T-helper 17 cell (primary cell): ENCODE measurements at places on chromosomes 16 and 17.
A peak's percentile ranks its signal among the peaks of the same experiment; 100 is the strongest.

GRCh38 chr16:66874079-66874775, 6.1 kb upstream of the PDP2 start:
- DNase-seq = no peak

DNA sequence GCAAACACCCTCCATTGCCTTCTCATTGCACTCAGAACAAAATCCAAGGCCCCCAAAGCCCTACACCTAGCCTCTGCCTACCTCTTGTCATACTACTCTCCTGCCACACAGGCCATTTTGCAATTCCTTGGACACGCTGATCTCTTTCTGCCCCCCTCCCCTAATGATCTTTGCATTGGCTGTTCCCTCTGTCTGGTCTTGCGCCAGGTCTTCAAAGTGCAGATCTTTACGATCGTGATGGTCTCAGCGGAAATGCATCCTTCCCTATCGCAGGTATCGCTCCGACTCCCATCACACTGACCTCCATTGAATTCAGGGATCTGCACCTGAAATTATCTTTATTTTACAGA, 777 bp upstream of the MOSMO start:
- DNase-seq = no peak

DNA sequence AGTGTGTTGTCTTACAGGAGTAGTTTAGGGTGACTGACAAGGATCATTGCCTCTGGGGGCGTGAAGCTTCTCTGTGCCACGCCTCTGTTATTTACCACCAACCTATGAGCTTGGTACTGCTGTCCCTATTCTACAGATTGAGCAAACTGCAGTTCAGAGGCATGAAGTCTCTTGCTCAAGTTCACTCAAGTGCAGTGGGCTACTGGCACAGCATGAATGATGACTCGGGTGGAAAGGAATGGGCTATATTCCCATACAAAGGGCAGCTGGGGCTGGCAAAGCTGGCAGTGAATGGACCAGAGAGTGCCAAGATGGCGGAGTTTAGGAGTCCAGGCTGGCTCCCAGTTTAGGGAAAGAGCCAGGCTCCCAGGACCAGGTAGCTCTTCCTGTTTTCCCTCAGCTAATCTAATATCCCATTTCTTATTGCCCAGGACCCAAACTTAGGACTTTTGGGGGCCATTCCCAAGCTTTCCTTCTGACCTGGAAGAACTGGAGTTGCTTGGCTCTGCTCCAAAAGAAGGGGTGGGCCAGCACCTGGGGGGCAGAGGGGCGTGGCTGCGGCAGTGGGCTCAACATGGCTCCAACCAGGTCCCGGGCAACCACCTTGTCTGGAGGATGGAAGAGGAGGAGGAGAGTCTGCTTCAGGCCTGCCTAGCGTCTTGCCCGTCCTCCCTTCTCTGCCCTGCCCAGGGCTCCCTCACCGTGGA, 12.9 kb downstream of the PLK1 start:
- DNase-seq = no peak

DNA sequence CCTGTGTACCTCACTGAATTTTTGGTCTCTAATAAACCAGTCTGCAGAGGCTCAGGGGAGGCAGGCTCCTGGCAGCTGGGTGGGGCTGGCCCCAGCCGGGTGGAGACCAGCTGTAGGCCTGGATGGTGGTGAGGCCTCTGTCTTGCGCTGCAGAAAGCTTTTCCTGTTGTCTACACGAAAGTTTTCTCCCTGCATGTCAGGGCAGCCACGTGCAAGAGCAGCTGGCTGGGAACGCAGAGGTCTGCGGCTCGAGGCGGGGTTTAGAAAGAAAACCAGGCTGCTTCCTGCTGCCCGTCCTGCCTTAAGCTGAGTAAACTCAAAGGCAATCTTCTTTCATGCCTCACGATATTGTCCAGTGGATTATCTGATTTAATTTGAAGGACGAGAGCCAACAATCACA, 2.4 kb downstream of the SERPINF1 start:
- peak; percentile 33 for DNase-seq

- DNase-seq = no peak
These were observed 80.5 kb upstream of the CLEC18B start for GRCh38 chr16:74501484-74502478.

DNA sequence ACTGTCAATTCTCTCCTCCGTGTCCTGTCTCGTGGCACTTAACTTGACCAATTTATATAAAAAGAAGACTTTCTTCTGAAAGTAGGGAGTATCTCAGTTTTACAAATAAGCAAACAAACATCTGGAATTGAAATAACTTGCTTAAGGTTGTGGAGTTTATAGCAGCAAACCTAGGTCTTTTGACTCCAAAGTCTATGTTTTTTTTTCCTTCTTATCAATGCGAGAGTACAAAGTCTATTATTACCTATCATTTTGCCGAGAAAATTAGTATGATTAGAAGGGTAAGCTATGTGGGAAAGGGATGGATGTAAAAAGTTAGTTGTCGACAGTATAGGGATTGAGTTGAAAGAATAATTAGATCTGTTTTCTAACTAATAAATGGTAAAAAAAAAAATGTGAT, 50.4 kb downstream of the PPM1E start:
- no peak for DNase-seq

- DNase-seq = no peak
These were observed 93.3 kb downstream of the TNFRSF13B start for GRCh38 chr17:16878606-16879005.

DNA sequence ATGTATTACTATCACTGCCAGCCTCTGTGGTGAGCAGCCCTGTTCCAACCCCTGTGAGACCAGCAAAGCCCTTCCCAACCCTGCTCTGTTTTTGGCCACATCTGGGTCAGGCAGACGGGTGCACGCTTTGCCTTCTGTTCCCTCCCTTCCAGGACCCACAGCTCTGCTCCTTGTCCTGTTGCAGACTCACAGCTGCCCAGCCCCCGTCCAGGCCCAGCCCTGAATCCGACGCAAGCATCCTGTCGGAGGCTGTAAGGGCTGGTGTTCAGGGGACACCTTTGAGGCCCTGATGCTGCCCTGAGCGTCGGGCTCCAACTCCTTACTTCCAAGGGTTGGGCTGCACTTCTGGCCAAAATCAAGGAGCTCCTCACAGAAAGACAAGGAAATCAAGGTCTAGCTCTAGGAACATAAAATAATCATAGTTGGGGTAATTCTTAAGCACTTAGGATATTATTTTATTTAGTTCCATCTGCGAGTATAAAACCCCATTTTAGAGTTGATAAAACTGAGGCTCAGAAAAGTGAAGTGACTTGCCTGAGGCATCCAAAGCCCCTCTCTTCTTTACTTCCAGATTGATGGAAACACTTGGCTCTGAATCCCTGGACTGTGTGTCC, 14.3 kb upstream of the SRCIN1 start:
- no peak for DNase-seq

DNA sequence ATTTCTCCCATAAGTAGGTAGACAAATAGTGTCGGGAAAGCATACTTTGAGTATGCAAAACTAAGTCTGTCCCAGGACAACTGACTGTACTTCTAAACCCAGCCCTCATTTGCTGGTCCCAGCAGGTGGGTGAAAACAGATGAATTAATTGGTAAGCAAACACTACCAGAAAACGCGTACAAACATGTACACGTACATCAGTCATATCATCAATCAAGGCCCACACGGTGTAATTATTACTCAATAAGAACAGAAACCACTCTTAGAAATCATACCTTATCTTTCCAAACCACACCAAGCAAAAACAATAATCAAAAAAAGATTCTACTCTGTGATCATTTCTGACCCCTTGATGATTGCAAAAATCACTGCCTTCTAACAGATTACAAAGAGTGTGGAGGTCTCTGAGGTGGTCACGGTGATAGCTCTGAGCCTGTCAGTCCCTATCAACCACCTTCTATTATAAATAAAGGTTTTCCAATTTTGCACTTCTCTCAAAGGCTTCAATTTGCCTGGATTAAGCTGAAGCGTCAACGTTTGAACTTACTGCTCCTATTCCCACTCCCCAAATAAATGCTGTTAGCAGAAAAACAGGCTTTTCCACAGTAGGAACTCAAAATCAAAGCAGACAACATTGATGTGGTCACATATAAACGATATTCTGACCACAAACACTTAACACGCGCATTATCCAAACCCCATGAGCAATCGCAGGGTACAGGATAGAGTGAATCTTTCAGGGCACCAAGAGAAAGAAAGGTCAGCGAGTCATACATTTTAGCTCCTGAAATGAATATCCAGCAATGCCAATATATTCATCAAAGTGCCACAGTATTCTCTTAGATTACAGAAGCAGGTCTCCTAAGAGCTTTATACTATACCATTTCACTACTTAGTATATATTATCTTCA, 211.9 kb downstream of the STX8 start:
- DNase-seq = no peak

- DNase-seq = no peak
These were observed 8.2 kb downstream of the RHBDF1 start for GRCh38 chr16:63998-64913.

DNA sequence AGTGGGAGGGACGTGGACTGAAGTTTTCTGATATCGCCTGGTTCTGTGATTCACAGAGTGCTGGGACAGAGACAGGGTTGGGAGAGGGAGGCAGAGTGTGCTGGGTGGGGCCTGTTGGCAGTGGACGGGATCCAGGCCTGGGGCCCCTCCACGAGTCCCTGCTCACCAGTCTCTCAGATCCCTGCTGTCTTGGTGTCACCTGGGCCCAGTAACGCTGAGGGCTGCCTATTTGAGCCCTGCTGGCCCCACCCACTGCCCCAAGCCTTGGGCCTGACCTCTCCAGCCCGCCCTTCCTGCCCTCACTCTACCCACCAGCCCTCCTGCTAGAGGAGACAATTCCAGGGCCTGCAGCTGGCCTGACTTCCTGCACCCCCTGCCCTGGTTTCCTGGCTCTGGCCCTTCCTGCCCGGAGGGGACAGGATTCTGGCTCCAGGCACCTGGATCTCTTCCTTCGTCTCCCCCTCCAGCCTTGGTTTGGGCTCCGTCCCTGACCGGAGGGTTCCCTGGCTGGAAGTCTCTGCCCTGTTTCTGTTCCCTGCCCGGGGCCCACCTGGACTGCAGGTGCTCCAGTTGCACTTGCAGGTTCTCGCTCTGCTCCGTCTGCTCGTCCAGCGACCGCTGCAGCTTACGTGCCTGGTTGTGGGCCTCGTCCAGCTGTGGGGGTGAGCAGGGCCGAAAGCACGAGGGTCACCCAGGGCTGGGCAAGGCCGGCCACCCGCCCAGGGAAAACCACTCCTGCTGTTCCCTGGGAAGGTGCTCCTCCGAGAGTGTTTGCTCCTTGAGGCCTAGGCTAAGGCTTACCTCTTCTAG, 21.4 kb downstream of the CCDC102A start:
- no peak for DNase-seq

GRCh38 chr16:66425651-66426050, 1.4 kb upstream of the BEAN1 start:
- no peak for DNase-seq

DNA sequence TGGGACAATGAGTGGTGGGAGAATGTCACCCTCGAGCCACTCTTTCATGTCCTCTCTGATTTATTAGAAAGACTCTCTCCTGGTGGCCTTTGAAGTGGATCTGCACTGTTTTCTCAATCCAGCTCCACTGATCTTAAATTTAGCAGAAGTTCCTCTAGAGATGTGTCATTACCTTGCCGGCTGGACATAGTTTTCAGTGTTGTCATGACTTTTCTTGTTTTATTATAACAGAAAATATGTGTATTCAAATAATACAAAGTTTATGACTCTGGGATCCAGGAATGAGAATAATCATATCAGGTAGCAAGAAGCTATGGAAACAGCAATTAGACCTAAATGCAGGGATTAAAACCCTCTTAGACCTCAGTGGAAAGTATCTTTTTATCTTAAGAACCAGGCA, 247.5 kb upstream of the ELAC2 start:
- no peak for DNase-seq

DNA sequence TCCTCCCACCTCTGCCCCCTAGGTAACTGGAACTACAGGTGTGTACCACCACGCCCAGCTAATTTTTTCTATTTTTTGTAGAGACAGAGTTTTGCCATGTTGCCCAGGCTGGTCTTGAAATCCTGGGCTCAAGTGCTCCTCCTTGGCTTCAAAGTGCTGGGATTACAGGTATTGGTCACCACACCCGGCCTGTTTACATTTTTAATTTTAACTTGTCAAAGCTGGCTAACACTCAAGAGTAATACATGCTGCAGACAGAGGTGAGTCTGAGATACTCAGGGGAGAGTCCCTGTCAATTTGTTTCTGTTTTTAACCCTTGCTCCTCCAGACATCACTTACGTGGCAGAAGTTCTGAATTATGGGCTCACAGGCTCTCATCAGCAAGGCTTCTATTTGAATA, 50.7 kb upstream of the CLEC18B start:
- no peak for DNase-seq

DNA sequence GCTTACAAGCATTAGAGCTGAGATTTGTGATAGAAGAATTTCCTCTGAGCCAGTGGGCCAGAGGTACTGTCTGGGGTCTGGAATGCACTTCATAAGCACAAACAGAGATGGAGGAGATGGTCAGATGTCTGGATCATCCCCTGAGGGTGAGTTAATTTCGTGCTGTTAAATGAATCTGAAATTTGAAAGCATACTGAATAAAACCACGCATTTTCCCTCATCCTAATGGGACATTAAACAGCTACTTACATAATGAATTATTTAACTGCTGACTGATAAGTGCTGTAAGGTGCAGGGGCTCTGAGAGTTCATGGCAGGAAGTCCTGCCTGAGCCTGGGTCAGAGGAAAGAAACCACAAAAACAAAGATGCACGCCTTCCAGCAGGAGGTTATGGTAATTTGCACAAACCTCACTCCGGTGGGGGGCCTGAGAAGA, 136.3 kb upstream of the XYLT1 start:
- DNase-seq = no peak

DNA sequence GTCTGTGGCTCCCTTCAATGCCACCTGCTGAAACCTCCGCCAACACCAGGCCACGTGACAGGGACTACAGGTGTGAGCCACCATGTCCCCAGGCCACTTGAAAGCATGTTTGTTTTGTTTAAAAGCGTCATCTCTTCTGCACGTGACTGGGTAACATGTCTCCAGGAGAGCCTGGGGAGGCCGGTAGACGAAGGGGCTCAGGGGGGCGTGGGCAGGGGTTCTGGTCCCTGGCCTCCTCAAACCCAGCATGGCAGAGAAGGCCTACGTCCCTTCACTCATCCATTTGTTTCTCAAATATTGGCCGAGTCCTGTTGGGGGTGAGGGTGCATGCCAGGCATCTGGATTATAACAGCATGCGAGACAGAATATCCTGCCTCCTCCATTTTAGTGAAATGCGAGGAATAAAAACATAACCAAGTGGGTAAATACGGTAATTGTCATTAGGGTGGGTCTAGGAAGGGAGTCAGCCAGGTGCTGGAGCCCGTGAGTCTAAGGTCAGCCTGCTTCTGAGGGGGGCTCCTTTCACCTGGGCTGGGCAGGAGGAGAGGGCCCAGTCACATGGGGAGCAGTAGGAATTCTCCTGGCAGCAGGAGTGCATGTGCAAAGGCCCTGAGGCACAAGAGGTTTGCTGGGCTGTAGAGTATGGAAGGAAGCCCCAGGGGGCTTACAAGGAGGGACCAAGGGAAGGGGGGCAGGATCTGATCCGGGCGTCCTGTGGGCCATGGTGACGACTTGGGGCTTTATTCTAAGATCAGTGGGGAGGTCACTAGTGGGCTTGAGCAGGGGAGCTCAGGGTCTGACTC, 26.8 kb upstream of the CIBAR2 start:
- DNase-seq = no peak
